IMR-90 (cell line): ENCODE measurements at places on chromosomes 4 and X. TPM values are rescaled to one million over a fixed set of nuclear protein-coding genes. Genes with fewer than 3 reads are reported as not detected.

- H3K27me3 ChIP-seq, result peaks cover 6% of the 10 kb centered on the region; the same call in 1 of the 2 replicates
- no peak overlapping the region for H3K27ac ChIP-seq
- no peaks in the 10 kb centered on the region; the same call in none of the 2 replicates for H3K4me1 ChIP-seq
- no peak overlapping the region for H3K4me3 ChIP-seq
- no peak for DNase-seq
Measured at GRCh38 chr4:23881052-23881501, 8.8 kb downstream of the PPARGC1A start.

GRCh38 chr4:86132468-86132867, 227.4 kb downstream of the MAPK10 start:
- no peaks in the 10 kb centered on the region for H3K27me3 ChIP-seq
- no peaks in the 10 kb centered on the region for H3K4me1 ChIP-seq
- H3K4me3 ChIP-seq, result no peak overlapping the region
- DNase-seq, result no peak

Gene CT45A5
- total RNA-seq, result not detected in 2 replicates

Gene SMIM10
- total RNA-seq, result 2.3 and 3.6 TPM in 2 replicates

Gene KLF8
- total RNA-seq, result under 0.01 TPM in 1 of 2 replicates, not detected in the other

DNA sequence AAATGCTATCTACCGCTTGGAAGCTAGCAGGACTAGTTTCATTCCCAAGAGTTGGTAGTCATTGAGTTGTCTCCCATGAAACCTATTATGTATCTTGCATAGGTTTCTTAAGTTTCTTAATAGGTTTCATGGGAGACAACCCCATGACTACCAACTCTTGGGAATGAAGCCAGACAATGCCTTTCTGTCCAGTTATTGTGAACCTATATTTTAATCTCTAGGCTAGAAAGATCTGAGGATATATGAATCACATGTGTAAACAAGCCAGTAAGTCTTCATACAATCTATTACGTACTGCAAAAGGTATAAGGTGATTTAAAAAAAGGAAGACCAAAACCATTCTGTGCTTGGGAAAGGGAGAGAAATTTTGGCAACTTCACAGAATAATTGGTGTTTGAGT, 162.6 kb downstream of the INPP4B start:
- no peaks in the 10 kb centered on the region for H3K27me3 ChIP-seq
- no peak for DNase-seq
- no peak overlapping the region for H3K27ac ChIP-seq
- no peaks in the 10 kb centered on the region for H3K36me3 ChIP-seq
- H3K4me3 ChIP-seq, result no peak overlapping the region

DNA sequence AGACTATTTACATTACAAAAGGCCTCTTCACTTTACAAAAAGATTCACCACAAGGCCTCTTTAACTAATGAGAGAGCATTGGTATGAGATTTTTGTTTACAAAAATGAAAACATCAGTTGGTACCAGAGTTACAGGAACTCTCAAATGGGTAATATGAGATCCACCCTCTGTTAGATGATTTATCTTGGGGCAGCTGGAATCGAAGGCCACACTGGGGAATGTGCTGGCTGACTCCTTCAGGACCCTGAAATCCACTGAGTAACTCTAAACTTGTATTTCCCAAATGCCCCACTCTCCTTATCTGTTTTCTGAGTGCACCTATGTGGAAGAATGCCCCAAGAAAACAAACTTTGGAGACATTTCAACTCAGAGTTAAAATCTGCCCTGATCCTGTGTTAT, 232.9 kb upstream of the F9 start:
- no peaks in the 10 kb centered on the region for H3K27me3 ChIP-seq
- H3K4me1 ChIP-seq, result no peaks in the 10 kb centered on the region
- H3K27ac ChIP-seq, result no peak overlapping the region
- DNase-seq, result no peak

DNA sequence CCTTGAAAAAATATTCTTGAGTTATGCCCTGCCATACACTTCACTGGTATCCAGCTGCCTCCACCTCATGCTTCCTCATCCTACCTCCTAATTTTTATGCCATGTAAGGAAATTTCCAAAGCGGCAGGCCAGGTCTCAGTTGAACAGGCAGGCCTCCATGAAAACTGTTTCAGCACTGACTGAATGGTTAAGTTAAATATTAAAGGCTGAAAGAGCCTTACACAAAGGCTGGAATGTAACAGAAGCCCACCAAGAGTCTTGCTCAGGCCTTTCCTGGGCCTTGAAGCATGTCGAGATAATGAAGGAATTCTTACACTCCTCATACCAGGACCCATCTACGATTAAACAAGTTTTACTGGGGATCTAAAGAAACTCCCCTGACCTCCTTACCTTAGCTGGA, 359.6 kb upstream of the NOCT start:
- H3K27ac ChIP-seq, result no peak overlapping the region
- no peak overlapping the region for H3K4me3 ChIP-seq
- no peaks in the 10 kb centered on the region for H3K36me3 ChIP-seq
- DNase-seq, result no peak
- H3K27me3 ChIP-seq, result no peaks in the 10 kb centered on the region

DNA sequence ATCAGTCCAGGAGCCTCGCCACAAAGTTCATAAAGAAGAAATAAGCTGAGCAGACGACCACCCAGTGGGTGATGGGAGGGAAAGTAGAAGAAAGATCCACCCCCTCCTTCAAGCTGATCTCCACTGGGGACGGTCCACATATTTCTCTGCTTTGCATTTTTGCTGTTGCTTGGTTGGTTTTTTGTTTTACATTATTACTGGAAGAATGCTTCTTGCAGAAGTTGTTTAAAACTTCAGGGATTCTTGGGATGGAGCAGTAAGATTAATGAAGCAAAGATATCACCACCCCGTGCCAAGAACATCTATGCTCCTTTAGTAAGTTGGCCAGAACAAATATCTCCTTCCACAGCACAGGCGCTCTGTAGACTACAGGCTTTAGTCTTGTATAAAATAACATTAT, 30.1 kb downstream of the LGI2 start:
- H3K4me3 ChIP-seq, result no peak overlapping the region
- no peak overlapping the region for H3K27ac ChIP-seq
- H3K36me3 ChIP-seq, result no peaks in the 10 kb centered on the region

- H3K4me3 ChIP-seq, result no peak overlapping the region
- no peaks in the 10 kb centered on the region for H3K27me3 ChIP-seq
- DNase-seq, result no peak
- H3K36me3 ChIP-seq, result no peaks in the 10 kb centered on the region
- no peak overlapping the region for H3K27ac ChIP-seq
Measured at GRCh38 chr4:9970399-9971011, 50.8 kb downstream of the SLC2A9 start.

DNA sequence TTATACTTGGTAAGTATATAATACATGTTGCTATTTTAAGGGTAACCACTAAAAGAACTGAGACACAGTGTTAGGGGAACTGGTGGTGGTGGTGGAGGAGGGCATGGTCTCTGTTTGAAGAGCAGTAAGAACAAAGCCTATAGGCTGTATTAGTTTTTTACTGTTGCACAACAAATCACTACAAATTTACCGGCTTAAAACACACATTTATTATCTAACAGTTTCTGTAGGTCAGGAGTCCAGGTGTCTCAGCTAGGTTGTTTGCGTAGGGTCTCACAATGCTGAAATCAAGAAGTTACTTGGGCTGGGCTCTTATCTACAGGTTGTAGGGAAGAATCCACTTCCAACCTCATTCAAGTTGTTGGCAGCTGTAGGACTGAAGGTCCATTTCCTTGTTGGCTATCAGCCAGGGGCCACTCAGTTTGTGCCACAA, 52.6 kb downstream of the CASK start:
- DNase-seq, result no peak
- no peaks in the 10 kb centered on the region for H3K27me3 ChIP-seq
- no peaks in the 10 kb centered on the region for H3K36me3 ChIP-seq
- no peak overlapping the region for H3K4me3 ChIP-seq
- no peaks in the 10 kb centered on the region; the same call in 1 of the 2 replicates for H3K4me1 ChIP-seq
- H3K27ac ChIP-seq, result no peak overlapping the region

- H3K27ac ChIP-seq, result no peak overlapping the region
- no peaks in the 10 kb centered on the region for H3K27me3 ChIP-seq
- peaks cover 8% of the 10 kb centered on the region for H3K4me1 ChIP-seq
- no peaks in the 10 kb centered on the region; the same call in 1 of the 2 replicates for H3K36me3 ChIP-seq
Measured at GRCh38 chr4:122911588-122911987, 10.8 kb downstream of the NUDT6 start.

Gene CDKL5
- total RNA-seq, result 8.1 and 9.7 TPM in 2 replicates

Gene TNMD
- total RNA-seq, result not detected in 2 replicates

DNA sequence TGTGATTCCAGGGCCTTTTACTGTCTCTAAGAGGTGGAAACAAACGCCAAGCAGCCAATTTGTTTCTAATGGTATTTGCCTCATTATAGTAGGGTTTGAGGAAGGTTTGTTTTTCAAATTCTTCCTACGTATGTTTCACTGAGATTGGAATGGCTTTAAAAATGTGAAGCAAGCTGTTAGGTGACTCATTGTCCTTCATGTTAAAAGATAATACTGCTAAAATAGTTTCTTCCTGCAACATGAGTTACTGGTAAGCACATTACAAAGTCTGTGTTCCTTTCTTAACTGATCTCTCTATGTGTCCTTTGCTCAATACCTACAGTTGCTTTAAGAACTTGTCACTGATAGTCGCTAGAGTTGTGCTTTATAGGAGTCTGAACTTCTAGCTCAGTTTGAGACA, 1183.9 kb downstream of the RPA4 start:
- no peaks in the 10 kb centered on the region for H3K36me3 ChIP-seq
- H3K27ac ChIP-seq, result no peak overlapping the region
- peak; percentile 36 for DNase-seq
- H3K4me3 ChIP-seq, result no peak overlapping the region
- no peaks in the 10 kb centered on the region for H3K27me3 ChIP-seq

Gene ADGRG2
- total RNA-seq, result under 0.01 TPM in 2 replicates

Gene MTM1
- 5.6 and 8.3 TPM in 2 replicates for total RNA-seq

DNA sequence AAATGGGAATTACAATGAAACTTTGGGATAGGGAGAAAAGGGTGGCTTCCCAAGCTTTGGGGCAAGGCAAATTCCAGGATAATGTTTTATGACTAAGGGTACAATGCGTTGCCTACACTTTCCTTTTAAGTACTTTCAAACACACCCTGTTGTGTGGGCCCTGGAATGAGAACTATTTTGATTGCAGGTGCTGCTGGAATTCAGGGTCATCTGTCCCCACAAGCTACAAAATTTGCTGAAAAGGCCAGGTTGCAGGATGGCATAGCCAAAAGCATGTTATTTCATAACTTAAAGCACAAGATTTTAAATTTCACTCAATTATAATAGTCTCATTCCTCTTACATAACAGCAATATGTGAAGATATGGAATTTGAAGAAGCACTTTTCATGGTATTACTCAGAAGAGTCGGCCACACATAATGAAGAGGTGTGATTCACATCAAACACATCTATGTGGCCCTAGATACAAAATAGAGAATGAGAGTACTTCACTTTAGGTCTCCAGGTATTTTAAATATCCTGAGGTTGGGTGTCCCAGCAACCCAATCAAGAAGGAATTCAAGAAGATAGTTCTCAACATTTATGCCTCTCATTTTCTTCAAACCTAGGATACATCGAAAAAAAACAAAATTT, 89.3 kb downstream of the APBB2 start:
- DNase-seq, result no peak
- H3K36me3 ChIP-seq, result no peaks in the 10 kb centered on the region; the same call in 1 of the 2 replicates
- H3K4me1 ChIP-seq, result peaks cover 14% of the 10 kb centered on the region
- H3K27me3 ChIP-seq, result no peaks in the 10 kb centered on the region

Gene NDNF
- under 0.01 TPM in 1 of 2 replicates, not detected in the other for total RNA-seq

GRCh38 chrX:15206306-15206705, 63.6 kb downstream of the ASB9 start:
- no peaks in the 10 kb centered on the region for H3K27me3 ChIP-seq
- no peak overlapping the region for H3K4me3 ChIP-seq
- no peak overlapping the region for H3K27ac ChIP-seq
- no peaks in the 10 kb centered on the region for H3K36me3 ChIP-seq

DNA sequence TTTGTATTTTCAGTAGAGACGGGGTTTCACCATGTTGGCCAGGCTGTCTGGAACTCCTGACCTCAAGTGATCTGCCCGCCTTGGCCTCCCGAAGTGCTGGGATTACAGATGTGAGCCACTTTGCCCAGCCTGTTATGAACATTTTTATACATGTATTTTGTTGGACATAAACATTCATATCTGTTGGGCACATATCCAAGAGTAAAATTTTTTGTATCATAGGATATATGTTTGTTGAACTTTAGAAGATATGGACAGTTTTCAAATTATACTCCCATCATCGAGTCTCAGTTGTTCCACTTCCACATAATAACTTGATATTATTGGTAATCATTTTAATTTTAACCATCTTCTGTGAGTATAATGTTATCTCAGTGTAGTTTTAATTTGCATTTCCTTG, 23.6 kb downstream of the GLRB start:
- no peaks in the 10 kb centered on the region for H3K27me3 ChIP-seq
- H3K27ac ChIP-seq, result no peak overlapping the region
- no peaks in the 10 kb centered on the region for H3K4me1 ChIP-seq
- H3K36me3 ChIP-seq, result no peaks in the 10 kb centered on the region
- no peak for DNase-seq

Gene C4orf51
- not detected in 2 replicates for total RNA-seq

Gene SSX3
- not detected in 2 replicates for total RNA-seq

- H3K27me3 ChIP-seq, result no peaks in the 10 kb centered on the region
- H3K36me3 ChIP-seq, result no peaks in the 10 kb centered on the region
- H3K4me1 ChIP-seq, result peaks cover 6% of the 10 kb centered on the region; the same call in 1 of the 2 replicates
- peak; percentile 66 for DNase-seq
Measured at GRCh38 chr4:70945452-70946055, 43.4 kb downstream of the MOB1B start.

Gene MAGED4
- total RNA-seq, result 9.9 and 13.6 TPM in 2 replicates

- no peaks in the 10 kb centered on the region for H3K36me3 ChIP-seq
- no peak for DNase-seq
Measured at GRCh38 chr4:149055624-149056023, 613.4 kb upstream of the NR3C2 start.

Gene CPXCR1
- not detected in 2 replicates for total RNA-seq

DNA sequence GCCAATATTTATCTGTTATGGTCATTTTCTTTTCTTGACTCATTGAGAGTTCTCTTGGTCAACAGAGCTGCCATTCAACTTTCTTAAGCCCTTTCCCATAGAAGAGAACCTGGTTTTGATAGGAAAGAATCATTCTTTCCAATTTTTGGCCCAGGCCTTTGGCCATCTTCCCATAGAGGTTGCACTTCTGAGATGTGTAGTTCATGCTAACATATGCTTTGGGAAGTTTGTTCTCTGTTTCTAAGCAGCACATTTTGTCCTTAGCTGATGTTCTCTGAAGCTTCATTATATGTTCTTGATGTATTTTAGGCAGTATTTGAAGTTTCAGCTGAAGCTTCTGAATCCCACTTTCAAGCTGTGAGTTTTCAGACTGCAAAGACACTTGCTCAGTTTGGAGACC, 161.1 kb downstream of the VEGFC start:
- peaks cover 5% of the 10 kb centered on the region; the same call in 1 of the 2 replicates for H3K4me1 ChIP-seq
- no peaks in the 10 kb centered on the region for H3K36me3 ChIP-seq
- no peak for DNase-seq
- no peak overlapping the region for H3K27ac ChIP-seq
- H3K27me3 ChIP-seq, result no peaks in the 10 kb centered on the region
- no peak overlapping the region for H3K4me3 ChIP-seq

DNA sequence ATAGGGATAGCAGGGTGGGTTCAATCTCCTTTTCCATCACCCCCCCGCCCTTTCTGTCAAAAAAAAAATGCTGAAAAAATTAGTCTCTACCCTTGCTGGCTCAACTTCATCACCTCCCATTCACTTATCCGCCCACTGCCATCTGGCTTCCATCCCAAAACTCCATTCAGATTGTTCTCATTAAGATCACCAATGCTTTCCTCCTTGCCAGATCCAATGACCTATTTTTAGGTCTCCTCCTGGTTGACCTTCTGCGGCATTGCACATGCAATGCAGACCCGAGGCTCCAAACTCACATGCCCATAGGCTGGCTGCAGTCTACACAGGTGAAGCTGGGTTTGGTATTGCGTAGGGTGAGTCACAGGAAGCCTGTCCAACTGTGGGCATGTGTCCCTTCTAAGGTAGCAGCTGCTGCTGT, 21.1 kb upstream of the STIM2 start:
- peak overlapping the region; percentile 4; the same call in 1 of the 2 replicates for H3K27ac ChIP-seq
- no peaks in the 10 kb centered on the region for H3K36me3 ChIP-seq
- H3K27me3 ChIP-seq, result no peaks in the 10 kb centered on the region; the same call in none of the 2 replicates

Gene PRR27
- total RNA-seq, result not detected in 2 replicates
